ENCODE measurements at places on chromosomes 16 and 17. TPM values are rescaled to one million over a fixed set of nuclear protein-coding genes. Genes with fewer than 3 reads are reported as not detected.
A peak's percentile ranks its signal among the peaks of the same experiment; 100 is the strongest.

DNA sequence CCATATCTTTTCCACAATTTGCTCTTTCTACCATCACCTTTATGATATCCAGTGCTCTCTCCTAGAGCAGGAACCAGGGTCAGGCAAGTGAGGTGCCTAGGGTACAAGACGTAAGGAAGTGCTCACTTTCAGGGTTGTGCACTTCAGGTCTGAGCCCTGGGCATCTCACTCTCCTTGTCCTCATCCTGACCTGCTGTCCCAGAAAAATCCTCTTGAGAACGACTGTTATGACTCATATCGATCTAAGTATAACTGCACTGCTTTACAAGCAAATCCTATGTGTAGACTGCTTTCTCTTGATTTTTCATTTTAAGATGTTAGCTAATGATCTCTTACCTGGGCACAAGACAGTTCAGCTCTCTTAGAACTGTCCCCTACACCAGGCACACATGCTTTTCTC lies 100.1 kb downstream of the TMEM100 start:
- no peak for DNase-seq
- no peak overlapping the region for H3K27ac ChIP-seq
- no peaks in the 10 kb centered on the region for H3K27me3 ChIP-seq
- H3K36me3 ChIP-seq = no peaks in the 10 kb centered on the region
- peaks cover 3% of the 10 kb centered on the region for H3K4me1 ChIP-seq

DNA sequence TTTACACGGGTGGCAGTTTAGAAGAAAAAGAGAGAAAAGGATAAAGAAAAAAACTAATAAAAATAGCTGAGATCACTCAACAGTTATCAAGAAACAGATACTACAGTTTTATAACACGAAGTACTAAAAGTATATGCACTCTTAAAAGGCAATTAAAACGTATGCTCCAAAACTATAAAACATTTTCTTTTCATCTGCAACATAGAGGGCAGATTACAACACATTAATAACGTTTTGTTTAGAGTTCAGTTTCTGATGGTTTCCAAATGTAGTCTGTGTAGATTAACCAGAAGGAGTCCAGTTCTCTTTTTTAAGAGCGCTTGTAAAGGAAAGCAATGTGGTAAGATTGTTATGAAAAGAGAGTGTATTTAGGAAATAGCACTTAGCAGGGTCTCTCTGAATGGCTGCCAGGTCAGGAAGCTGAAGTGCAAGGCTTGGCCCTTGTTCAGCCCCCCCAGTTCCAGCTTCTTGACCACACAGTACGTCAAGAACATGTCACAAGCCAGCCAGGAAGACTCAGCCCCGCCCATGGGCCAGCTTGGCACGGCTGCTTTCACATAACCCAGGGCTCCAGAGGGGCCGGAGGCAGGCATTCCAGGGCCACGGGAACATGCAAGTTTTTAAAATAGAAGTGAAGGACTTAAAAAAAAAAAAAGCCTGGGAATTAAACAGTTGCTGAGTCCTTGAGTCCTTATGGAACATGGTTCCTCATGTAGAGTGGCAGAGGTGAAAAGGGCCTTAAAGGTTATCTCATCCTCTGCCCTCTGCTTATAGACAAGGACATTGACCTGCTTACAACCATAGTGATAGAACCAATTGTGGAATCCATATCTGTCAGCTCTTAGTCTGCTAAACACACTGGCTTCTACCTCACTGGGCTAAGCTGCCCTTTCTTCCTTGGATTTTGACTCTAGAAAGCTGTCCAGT lies 147.4 kb upstream of the TBX2 start:
- peak overlapping the region; percentile 83 for H3K27ac ChIP-seq
- no peaks in the 10 kb centered on the region for H3K36me3 ChIP-seq
- H3K27me3 ChIP-seq = no peaks in the 10 kb centered on the region
- DNase-seq = peak; percentile 16
- H3K4me3 ChIP-seq = no peak overlapping the region

Gene TCF25
- polyA plus RNA-seq = 356 TPM

Gene BEAN1
- polyA plus RNA-seq = 0.64 TPM

Gene CIBAR2
- not detected for polyA plus RNA-seq

Data from small intestine (tissue), 16 donors.